ENCODE measurements at places on chromosomes 13 and 19.

DNA sequence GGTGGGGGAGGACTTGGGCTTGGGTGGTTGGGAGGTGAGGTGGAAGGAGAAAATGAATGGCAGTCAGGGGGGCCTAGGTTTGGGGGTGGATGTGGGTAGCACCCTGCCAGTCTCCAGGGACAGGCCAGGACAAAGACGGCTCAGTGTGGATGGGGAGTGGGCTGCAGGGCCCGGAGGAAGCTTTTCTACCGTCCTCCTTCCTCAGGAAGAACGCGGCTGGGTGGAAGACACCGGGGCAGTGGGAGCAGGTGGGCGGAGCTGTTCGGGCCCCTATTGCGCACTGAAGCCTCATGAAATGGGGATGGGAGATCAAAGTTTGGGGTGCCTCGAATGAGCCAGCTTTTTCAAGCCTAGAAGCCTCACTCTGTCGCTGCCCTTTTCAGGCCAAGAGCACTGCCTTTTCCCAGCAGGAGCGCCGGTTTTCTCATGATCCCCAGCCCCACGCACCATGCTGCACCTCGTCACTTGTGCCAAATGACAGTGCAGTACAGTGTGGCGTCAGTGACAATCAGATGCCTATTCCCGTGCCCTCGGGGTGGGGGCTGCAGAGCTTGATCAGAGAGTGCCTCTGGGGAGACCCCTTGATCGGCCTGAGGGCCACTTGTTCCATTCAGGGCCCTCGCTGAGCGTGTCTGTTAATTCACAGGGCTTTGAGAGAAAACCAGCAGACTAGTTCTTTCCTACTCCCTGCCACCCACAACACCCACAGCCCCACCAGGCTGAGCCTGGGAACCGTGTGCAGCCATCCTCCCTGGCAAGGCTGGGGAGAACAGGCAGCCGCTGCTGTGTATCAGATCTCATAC, 1.5 kb downstream of the CALM3 start:
- no peak for DNase-seq

DNA sequence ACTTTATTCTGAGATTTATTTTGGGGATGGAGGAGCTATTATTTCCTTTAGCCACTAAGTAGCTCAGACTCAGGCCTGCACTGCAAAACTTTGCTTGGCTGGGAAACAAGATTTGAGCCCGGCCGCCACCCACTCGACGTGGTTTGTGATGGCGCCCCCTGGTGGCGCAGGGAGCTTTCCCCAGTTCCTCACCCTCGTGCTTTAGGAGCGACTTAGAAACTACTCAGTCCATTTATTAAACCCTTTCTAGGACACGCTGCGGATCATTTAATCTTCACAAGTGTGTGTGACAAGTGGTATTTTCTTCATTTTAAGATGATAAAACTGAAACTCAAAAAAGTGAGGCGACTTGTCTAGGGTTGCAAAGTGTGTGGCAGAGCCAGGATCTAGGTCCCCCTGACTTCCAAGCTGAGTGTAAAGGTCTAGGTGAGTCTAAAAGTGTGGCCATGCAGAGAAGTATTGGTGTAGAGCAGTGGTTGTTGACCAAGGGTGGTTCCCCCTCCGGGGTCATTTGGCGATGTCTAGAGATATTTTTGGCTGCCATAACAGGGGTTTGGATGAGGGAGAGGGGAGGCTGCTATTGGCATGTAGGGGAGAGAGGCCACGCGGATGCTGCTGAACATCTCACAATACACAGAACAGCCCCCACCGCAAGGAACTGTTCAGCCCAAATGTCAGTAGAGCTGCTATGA, 2.2 kb downstream of the CXCL17 start:
- no peak for DNase-seq

DNA sequence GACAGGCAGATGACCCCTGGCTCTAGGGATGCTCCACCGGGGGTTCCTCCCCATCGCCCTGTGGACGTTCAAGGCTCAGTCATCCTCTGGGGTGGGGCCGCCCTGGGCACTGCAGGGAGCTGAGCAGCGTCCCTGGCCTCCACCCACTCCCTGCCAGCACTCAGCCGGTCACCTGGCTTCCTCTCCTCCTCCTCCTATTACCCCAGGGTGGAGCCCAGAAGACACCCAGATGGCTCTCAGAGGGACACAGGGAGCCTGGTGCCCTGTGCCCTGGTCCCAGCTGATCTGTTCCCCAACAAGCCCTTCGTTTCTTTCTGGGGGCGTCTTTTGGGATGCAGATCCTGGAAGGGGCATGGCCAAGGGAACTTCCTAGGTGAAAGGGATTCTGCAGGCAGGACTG, 3.7 kb upstream of the MKNK2 start:
- no peak for DNase-seq

DNA sequence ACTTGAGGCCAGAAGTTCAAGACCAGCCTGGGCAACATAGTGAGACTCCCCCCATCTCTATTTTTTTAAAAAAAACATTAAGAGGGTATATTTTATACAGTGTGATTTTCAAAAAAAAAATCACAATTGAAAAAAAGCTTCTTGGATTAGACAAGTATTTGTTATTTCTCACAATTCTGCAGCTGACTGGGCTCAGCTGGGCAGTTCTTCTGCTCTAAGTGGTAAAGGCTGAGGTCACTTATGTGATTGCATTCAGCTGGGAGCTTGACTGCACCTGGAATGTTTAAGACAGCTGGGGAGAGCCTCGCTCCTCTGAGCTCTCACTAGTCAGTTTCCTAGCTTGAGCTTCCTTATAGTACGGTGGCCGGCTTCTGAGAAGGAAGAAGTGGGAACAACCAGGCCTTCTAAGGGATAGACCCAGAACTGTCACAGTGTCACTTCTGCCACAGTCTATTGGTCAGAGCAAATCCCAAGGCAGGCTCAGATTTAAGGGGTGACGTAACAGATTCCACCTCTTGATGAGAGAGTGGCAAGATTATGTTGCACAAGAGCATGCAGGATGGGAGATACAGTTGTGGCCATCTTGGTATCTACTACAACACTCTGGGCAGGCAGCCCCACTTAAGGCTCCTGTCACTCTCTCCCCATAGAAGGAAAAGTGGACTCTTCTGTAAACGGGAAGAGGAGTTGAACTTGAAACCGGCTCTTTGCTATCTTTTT, 19.7 kb upstream of the IRGC start:
- DNase-seq, result no peak

DNA sequence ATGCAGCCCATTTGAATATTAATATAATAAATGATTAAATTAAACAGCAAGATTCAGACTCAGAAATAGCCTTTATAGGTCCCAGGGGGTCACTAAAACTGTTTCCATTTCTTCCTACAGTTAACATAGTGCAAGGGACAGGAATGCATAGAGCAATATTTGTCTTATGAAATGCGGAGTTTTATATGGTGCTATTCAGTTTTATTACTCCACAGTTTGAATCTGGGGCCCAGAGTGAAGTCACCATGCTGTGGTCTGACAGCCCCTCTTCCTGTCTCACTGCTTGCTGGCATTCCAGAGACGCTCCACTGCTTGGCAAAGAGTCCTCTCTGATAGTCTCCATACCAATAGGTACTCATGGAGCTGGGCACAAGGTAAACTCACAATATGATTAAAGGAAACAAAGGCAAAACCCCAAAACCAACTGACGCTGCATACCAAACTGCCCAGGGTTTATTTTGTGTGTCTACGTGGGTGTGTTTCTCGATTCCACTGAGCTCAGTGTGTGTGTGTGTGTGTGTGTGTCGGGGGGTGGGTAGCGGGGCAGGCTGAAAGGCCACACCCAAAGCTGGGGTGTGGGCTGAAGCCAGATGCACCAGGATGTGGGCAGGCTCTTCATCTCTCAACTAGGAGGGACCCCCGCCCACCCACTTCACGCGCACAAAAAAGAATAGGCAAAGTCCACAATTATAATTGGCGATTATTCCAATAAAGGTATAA, 277.9 kb downstream of the TSHZ3 start:
- DNase-seq, result no peak

- no peak for DNase-seq
These were observed 330.8 kb downstream of the NALCN start for GRCh38 chr13:101085551-101085950.

- DNase-seq, result no peak
These were observed 31.4 kb downstream of the NFIX start for GRCh38 chr19:13026462-13027370.

DNA sequence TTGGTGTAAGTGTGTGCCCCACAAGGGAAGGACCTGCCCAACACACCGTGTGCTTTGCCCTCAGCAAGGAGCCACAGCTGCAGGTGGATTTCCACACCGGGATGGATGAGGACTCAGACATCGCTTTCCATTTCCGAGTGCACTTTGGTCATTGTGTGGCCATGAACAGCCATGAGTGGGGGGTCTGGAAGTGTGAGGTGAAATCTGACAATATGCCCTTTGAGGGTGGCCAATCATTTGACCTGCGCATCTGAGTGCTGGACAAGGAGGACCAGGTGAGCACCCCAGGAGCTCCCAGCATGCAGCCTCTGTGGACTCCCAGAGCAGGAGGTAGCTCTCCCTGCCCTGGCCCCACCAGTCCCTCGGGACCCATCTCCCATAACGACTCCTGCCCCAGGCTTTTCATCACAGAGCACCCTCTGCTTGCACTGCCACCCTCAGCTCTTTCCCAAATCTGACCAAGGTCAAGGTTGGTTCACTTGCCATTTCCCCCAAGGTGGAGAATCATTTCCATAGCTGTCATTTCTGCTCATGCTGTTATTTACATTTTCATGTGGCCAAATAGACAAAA, 13.2 kb upstream of the EID2 start:
- DNase-seq, result no peak

- no peak for DNase-seq
These were observed 13.3 kb downstream of the CD70 start for GRCh38 chr19:6577476-6578125.

GRCh38 chr13:68759617-68760016, 1348.0 kb upstream of the ATXN8OS start:
- DNase-seq, result no peak

DNA sequence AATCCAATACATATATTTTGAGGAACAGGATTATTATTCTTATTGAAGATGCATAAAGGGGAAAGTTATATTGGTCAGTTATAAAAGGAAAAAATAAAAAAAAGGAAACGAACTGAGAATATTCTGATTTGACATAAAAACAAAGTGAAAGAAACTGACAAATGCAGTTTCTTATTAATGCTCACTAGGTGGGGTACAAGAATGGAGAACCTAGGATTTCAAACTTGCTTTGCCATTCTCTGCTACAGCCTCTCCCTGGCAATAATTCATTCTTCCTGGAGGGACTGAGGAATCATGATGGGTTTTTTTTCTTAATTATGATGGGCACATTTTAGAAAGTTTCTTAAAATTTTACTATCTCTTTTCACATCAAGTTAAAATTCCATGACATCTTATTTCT, 154.9 kb downstream of the PCDH9 start:
- no peak for DNase-seq

GRCh38 chr13:76389321-76389720, 496.9 kb downstream of the KCTD12 start:
- DNase-seq, result no peak

DNA sequence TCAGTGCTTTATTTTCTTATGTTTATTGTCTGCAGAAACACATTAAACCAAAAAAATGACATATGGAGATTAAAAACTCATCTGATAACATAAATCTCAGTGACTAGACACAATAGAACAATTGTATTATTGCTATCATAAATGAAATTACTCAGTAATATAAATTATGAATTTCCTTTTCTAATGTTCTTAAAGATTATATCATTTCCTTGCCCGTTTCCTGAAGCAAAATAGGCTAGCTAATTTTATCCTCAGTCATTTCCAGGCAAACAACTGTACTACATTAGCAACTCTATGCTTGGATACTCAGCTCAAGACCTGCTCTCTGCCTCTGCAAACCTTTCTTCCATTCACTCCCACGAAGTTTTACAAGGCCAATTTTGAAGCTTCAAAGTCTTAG, 61.2 kb downstream of the RFC3 start:
- DNase-seq, result no peak

DNA sequence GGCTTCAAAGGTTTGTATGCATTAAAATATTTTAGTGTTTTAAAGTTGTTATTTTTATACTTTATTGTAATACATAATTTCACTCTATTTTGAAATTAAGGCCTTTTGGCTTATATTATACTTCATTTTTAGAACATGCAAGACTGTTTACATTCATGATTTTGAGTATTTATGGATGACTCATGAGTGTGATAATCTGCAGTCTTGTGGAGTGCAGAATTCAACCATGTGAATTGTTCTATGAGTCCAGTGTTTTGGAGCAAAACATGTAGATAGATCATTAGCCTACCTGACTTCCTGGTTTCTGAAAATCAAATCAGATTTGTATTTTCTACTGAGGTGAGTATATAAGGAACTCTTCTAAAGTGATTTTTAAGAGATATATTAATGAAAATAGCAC, 241.8 kb downstream of the PCCA start:
- peak; percentile 13 for DNase-seq

DNA sequence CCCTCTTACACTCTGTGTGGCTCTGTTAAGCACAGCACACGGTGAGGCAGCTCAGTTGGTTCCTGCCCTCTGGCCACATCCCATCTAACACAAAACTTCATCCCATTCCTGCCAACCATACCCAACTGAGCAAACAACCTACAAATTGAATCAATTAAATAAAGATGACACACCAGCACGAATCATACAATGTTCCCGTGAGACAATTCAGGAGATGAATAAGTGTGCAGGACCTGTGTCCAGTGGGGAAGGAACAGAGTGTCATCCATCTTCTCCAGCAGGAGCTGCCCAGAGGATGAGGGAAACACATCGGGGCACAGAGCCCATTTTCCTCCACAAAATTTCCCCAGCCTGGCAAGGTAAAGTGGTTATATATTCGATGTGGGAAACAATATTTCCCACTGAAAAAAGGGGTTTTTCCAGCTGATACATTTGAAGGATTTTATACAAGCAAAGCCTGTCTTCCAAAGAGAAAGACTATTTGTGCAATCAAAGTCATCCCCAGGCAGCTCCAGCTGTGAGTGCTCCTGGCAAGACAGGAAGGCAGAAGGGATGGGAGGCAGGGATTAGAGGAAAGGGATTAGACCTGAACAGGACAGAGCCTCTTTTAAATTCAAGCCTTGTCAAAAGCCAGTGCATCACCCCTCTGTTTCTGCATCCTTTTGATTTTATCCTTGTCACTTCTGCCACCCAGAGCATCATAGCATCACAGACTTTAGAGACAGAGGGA, 240.2 kb downstream of the LHFPL6 start:
- DNase-seq, result no peak

- no peak for DNase-seq
These were observed 9.0 kb upstream of the HSH2D start for GRCh38 chr19:16134510-16134909.

DNA sequence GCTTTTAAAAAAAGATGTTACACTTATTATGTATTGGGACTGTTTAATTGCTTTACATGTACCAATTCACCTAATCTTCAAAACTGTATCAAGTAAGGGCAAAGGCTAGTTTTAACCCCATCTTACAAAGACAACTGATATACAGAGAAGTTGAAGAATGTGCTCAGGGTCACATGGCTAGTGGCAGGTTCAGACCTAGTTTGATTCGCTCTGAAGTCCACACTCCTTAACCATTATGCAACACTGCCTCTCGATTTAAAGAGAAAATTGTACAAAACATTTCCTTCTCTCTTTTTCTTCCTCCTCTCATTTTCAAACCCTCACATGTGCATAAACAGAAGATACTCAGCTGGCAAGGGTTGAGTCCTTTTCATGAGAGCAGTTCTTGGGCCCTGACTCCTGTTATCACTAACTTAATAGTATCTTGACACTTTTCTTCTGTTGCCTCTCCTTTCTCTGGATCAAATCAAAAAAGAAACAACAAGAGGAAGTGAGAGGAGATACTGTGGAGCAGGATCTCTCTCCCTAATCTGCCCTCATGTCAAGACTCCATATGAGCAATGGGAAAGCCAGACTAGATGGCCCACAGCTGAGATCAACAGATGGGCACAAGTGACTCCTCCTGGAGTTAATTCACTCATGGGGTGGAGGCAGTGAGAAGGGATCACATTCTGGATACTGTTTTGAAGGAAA, 19.0 kb upstream of the N4BP2L1 start:
- no peak for DNase-seq

- no peak for DNase-seq
These were observed 48.3 kb upstream of the RFXAP start for GRCh38 chr13:36770741-36771140.
